ENCODE measurements at places on chromosomes 2 and 18. TPM values are rescaled to one million over a fixed set of nuclear protein-coding genes. Genes with fewer than 3 reads are reported as not detected.

GRCh38 chr2:24352664-24353063, 7.7 kb downstream of the ITSN2 start:
- peaks cover 29% of the 10 kb centered on the region for H3K4me1 ChIP-seq
- no peak overlapping the region for H3K4me3 ChIP-seq
- no peaks in the 10 kb centered on the region for H3K36me3 ChIP-seq
- no peaks in the 10 kb centered on the region for H3K27me3 ChIP-seq
- DNase-seq: no peak

DNA sequence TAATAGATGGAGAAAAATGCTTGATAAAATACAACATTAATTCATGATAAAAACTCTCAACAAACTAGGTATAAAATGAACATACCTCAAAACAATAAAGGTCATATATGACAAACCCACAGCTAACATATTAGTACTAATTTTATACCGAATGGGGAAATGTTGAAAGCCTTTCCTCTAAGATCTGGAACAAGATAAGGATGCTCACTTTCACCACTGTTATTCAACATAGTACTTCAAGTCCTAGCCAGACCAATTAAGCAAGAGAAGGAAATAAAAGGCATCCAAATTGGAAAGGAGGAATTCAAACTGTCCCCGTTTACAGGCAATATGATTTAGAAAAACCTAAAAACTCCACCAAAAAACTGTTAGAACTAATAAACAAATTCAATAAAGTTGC, 61.5 kb upstream of the CTIF start:
- H3K27ac ChIP-seq: no peak overlapping the region
- no peaks in the 10 kb centered on the region for H3K27me3 ChIP-seq
- H3K36me3 ChIP-seq: no peaks in the 10 kb centered on the region
- H3K4me3 ChIP-seq: no peak overlapping the region
- no peak for DNase-seq

GRCh38 chr18:3596637-3597384, 146.8 kb downstream of the TGIF1 start:
- no peaks in the 10 kb centered on the region for H3K36me3 ChIP-seq
- no peaks in the 10 kb centered on the region for H3K27me3 ChIP-seq
- no peak for DNase-seq
- peaks cover 46% of the 10 kb centered on the region for H3K4me1 ChIP-seq
- H3K4me3 ChIP-seq: peak overlapping the region; percentile 71

GRCh38 chr2:29050591-29050990, 23.7 kb downstream of the PCARE start:
- H3K27ac ChIP-seq: no peak overlapping the region
- H3K4me1 ChIP-seq: no peaks in the 10 kb centered on the region
- no peaks in the 10 kb centered on the region for H3K27me3 ChIP-seq
- no peaks in the 10 kb centered on the region for H3K36me3 ChIP-seq

- H3K4me1 ChIP-seq: no peaks in the 10 kb centered on the region
- H3K27me3 ChIP-seq: no peaks in the 10 kb centered on the region
- DNase-seq: no peak
- no peak overlapping the region for H3K4me3 ChIP-seq
- H3K27ac ChIP-seq: no peak overlapping the region
These were observed 22.4 kb upstream of the MSGN1 start for GRCh38 chr2:17793803-17794354.

DNA sequence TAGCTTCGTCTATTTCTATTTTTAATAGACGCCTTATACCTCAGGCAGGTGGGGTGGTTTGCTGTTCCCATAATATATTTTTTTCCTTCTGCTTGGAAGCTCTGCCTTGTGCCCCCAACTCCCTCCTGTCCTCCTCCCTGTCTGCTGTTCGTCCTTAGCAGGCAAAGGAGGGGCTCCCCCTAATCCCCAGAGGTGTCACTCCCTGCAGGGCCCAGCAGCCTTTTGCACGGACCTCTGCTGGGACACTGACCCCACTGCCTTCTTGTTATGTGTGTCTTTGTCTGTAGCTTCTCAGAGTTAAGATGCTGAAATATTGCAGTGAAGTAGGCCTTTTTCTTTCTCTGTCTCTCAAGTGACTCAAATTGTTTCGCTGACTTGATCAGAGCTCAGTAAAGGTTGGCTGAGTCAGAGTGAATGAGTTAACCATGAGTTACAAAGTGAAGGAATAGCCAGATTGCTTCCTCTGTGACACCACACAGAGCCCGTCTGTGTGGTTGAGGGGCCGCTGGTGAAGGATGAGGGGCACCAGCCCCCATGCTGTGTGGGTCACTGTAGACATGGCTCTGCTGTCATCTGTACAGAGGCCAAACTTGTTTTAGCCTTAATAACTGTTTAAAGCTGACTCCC, 47.7 kb downstream of the PRKCE start:
- no peak overlapping the region for H3K4me3 ChIP-seq
- H3K4me1 ChIP-seq: no peaks in the 10 kb centered on the region
- H3K27ac ChIP-seq: no peak overlapping the region
- no peaks in the 10 kb centered on the region for H3K27me3 ChIP-seq
- no peaks in the 10 kb centered on the region for H3K36me3 ChIP-seq

GRCh38 chr2:235050980-235051351, 99.1 kb downstream of the SH3BP4 start:
- H3K4me1 ChIP-seq: peaks cover 10% of the 10 kb centered on the region
- H3K4me3 ChIP-seq: no peak overlapping the region
- peak; percentile 86 for DNase-seq
- H3K27ac ChIP-seq: no peak overlapping the region
- H3K36me3 ChIP-seq: no peaks in the 10 kb centered on the region

GRCh38 chr2:161327582-161327981, 19.4 kb downstream of the PSMD14 start:
- no peak overlapping the region for H3K27ac ChIP-seq
- no peaks in the 10 kb centered on the region for H3K27me3 ChIP-seq
- no peak overlapping the region for H3K4me3 ChIP-seq
- H3K4me1 ChIP-seq: peaks cover 17% of the 10 kb centered on the region

- no peaks in the 10 kb centered on the region for H3K27me3 ChIP-seq
- no peak overlapping the region for H3K27ac ChIP-seq
- no peak overlapping the region for H3K4me3 ChIP-seq
- no peak for DNase-seq
These were observed 83.6 kb downstream of the FARSB start for GRCh38 chr2:222572264-222572721.

DNA sequence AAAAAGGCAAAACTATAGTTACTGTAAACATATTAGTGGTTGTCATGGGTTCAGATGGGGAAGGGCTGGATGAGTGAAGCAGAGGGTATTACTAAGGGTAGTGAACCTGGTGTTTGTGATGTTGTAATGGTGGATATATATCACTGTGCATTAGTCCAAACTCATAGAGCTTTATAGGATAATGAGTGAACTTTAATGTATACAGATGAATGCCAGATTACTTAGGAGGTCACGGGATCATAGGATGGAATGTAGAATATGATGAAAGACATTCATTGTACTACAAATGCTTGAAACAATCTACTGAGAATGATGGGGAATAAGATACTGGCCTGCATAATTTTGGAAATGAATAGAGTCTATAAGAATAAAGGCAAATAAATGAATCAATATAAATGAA, 226.7 kb upstream of the ZNF804A start:
- no peak overlapping the region for H3K4me3 ChIP-seq
- no peak for DNase-seq
- H3K27ac ChIP-seq: no peak overlapping the region
- H3K36me3 ChIP-seq: no peaks in the 10 kb centered on the region

Gene GFPT1
- total RNA-seq: 53.1 TPM

Gene KIF1A
- total RNA-seq: not detected

Gene ELOA2
- not detected for total RNA-seq

Gene GLI2
- total RNA-seq: 4.9 TPM

Gene KCNG2
- total RNA-seq: 1.5 TPM

Gene XDH
- total RNA-seq: not detected

Gene GPAT2
- 6.9 TPM for total RNA-seq

Gene REG3G
- total RNA-seq: not detected

Gene STARD6
- total RNA-seq: not detected

Gene TUBB8B
- total RNA-seq: not detected

All from thoracic aorta (tissue), 2 donors.